ENCODE measurements at places on chromosomes 3 and 15.

- no peak for DNase-seq
These were observed 528.1 kb upstream of the MCTP2 start for GRCh38 chr15:93703092-93703739.

GRCh38 chr3:48084929-48085328, 68.7 kb upstream of the MAP4 start:
- no peak for DNase-seq

DNA sequence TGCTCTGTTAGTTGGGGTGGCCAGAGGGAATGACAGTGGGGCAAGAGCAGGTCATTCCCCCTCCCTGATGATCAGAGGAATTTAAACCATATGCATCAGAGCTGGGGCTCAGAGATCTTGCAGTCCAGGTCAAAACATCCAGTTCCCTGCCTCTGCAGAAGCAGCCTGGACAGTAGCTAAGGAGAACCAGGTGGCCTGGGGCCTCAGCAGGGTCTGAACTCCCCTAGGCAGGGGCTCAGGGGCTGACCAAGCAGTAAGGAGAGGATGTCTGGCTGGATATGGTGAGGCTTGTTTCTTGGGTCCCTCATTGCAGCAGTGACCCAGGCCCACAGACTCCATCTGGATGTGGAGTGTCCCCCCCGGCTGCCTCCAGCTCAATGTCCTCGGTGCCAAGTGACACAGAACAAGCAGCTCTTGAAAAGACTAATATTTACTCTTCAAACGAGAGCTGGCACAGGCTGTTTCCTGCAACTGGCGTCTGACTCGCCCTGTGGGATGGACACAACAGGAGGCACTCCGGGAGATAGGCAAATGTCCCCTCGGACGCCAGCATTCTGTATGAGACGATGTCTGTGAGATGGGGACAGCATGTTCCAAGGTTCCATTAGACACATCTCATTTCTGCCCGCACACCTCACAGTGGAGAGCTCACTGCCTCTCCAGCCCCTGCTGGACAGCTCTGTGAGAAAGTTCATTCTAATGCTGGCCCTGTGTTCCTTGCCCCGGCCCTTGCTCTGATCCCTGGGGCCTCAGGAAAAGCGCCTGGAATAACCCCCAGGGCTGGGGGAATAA, 37.1 kb downstream of the SEC22C start:
- no peak for DNase-seq

DNA sequence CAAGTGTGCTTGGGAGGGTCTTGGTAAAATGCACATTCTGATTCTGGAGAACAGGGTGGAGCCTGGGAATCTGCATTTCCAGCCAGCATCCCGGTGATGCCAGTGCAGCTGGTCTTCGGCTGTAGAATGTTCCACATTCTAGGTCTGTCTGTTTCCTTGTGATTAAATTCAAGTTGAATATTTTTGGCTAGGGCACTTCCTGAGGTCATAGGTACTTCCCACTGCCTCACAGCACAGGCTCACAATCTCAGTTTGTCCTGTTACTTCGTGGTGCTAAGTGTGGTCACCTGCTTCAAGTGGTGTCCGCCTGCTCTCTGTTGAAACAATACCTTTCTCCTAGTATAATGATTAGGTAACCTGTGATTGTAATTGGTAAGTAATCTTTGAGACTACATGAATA, 40.1 kb downstream of the FLNB start:
- DNase-seq = no peak

DNA sequence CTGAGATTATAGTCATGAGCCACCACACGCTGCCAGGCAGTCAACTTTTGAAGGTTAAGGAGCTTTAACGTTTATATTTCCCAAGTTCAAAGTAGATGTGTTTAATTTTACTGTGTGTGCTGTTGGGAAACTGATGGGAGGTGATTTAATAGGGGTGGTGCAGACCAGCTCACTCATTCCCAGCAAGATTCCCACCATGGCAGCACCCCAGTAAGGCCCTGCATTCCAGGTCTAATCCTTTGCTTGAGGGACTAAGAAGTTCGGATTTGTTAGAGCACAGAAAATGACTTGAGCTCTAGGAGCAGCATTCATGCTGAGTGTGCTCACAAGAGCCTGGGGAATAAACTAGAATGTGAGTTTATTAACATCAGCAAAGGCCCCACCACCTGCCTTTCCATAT, 25.2 kb downstream of the TSEN2 start:
- DNase-seq = no peak

DNA sequence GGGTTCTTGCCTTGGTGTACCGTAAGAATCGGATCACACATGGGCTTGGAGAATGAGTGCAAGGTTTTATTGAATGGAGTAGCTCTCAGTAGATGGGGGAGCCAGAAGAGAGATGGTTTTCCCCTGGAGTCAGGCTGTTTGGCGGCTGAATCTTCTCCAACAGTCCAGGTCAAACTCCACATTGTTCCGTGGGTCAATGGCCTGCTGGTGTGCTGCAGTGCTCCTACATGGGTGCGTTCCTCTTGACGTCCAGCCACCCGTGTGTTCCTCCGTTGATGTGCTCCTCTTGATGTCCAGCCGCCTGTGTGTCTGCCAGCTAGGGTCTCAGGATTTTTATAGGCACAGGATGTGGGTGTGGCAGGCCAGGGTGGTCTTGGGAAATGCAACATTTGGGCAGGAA, 69.3 kb upstream of the AGBL1 start:
- no peak for DNase-seq

GRCh38 chr3:57093971-57094535, 33.6 kb downstream of the SPATA12 start:
- no peak for DNase-seq

DNA sequence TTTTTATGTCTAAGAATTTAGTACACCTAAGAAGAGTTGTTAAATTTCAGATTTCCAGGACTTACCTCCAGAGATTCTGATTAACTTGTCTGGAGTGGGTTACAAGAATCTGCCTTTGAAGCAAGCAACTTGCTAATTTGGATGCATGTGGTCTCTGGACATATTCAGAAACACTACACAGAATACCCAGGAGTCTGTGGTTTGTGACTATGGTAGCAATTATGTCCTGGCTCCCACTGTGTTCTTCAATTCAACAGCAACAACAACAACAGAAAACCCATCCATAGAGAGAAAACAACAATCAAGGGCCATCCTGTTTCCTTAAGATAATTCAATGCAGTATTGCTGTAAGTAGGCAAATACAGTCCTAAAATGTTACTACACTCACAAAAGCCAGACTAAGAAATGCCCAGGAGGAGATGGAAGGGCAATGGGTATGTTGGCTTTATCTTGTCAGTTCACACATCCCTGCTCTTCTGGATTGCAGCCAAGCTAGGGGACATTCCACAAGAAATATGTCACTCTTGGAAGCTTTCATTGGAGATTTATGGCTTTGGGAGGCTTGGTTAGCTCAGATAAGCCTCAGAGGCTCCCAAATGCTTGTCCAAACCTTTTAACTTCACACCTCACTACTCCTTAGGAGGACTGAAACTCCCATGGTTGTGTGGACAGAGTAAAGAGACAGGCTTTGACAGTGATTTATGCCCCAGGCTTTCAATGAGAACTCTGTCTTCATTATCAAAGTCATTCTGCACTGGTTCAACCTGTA, 99.4 kb upstream of the MRPL3 start:
- no peak for DNase-seq

DNA sequence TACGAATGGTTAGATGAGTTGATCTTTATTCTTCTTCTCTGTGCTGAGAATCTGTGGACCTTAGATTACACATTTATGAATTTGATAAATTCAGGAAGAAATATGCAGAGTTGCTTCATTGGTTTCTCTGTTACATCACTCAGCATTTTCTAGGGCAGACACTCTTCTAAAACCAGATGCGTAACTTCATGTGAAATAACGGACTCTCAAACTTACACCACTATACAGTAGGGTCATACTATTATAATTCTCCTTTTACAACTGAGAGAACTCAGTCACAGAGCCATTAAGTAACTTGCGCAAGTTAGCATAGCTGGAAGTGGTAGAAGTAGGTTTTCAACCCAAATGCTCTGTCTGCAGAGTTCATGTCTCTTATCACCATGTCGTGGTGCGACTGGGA, 5.7 kb downstream of the TMEM207 start:
- DNase-seq = no peak

DNA sequence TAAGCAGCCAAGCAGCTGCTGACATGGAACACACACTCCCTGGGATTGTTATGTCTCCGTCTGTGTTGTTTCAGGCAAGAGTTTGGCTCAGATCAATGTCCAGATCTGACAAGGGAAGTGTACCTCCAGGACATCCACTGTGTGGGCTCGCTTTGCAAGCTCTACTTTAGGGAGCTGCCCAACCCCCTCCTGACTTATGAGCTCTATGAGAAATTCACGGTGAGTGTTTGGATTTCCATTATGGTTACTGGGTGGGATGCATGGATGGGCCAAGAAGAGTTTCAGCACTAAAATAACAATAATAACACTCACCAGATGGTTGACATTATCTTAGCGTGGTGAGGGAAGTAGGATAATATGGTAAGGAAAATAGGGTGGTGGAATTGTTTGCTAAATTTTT, 74.1 kb downstream of the ARHGAP31 start:
- DNase-seq = no peak

- no peak for DNase-seq
These were observed 180.7 kb downstream of the SLCO3A1 start for GRCh38 chr15:92034227-92034626.

- no peak for DNase-seq
These were observed 318.0 kb downstream of the FGF12 start for GRCh38 chr3:192409201-192409837.

GRCh38 chr3:55337641-55338180, 149.4 kb downstream of the WNT5A start:
- DNase-seq = no peak

DNA sequence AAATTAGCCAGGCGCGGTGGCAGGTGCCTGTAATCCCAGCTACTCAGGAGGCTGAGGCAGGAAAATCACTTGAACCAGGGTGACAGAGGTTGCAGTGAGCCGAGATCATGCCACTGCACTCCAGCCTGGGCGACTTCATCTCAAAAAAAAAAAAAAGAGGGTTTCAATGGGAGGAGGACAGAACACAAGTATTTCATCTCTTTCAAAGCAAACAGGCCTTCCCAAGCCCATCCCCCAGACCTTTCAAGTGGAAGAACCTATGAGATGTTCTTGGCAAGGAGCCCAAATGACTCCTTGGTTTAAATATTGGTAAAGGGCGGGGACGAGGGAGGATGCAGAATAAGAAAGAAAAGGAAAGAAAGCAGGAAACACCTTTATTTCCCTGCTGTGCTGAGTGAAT, 62.2 kb upstream of the MCF2L2 start:
- no peak for DNase-seq

DNA sequence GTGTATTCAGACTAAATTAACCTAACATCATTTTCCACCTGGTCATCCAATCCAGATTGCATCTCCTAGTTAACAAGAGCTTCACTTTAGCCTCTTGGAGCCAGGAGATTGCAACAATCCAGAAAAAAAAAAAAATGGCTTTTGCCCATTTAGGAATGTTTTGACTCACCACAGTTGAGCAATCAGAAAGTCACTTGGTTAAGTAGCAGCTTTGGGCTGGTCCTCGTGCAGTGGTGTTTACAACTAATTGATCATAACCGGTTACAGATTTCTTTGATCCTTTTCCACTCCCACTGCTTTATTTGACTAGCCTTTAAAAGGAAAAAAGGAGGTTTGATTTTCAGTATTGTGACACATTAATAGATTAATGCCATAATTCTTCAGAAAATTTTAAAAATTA, 688.8 kb upstream of the CCDC54 start:
- DNase-seq = no peak

DNA sequence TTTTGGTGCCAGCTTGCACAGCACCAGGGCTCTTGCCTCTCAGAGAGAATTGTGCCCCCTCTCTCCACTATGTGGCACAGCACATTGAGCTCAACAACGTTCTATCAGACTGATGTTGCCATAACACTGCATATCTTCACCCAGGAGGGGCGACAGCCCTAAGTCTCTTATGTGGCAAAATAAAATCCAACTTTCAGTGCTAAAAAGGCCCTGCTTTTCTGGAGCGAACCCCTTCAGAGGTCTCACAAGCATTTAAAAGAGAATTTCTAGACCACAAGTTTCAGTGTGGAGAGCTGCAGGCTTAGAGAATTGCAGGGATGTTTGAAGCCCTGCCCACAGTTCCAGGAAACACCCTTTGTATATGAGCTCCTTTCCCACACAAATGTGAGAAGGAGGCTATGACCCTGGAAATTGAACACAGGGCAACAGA, 85.5 kb downstream of the LIPC start:
- DNase-seq = no peak

DNA sequence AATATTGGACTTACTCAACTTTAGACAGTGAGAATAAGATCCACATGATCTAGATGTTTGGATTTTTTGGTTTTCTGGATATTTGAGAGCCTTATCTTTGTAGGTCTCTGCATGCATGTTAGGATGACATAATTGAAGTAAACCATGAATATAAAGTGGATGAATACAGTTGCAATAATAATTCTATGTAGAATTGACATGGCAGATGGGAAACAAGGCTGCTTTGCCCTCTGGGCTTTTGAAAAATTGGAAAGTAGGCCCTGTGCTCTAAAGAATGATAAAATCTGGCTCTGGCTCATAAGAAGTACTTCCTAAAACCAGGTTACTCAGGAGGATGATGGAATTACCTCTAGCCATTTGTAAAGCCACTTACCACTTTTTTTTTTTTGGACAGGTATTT, 86.9 kb downstream of the ZNF609 start:
- DNase-seq = no peak

DNA sequence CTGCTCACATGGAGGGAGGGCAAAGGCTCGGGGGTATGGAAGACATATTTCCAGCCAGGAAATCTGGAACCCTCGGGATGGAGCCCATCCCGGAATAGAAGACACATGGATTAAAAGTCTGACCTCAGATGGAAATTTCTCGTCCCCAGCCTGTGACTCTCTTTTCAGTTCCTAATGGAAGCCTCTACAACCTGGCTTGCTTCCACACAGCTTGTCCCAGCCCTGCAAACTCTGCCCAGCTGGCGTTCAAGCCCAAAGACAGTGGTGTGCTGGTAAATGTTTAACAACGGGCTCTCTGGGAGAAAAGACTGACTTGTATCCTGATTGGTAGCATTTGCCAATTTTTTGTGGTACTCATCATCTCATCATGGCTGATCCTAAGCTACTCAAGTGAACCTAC, 35.6 kb upstream of the TLE3 start:
- DNase-seq = no peak

DNA sequence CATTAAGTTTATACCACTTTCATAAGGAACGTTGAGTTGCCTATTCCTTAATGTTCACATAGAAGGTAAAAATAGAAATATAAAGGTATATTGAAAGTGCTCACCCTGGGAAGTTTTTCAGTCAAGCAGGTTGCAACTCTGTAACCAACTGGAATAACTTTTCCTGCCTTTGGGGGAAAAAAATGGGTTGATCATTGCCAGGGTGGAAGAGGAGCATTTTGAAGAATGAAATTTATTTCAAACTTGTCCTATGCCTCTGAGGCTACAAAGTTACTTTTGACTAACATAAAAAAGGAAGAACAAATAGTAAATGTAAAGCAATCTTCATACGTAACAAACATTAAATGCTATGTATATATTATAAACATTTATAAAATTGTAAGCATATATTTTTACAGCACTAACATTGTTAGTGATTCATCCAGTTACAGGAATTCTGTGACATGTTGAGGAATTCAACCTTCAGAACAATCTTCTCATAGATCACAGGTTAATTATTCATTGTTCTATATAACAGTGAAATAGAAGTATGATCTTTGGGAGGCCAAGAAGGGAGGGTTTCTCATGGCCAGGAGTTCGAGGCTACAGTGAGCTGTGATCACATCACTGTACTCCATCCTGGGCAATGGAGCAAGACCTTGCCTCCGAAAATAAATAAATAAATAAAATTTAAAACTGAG, 13.5 kb downstream of the EFHB start:
- no peak for DNase-seq

Measured in activated CD8-positive, alpha-beta memory T cell treated with anti-CD3 and anti-CD28 coated beads for 1 hour (primary cell).